Activated naive CD8-positive, alpha-beta T cell treated with anti-CD3 and anti-CD28 coated beads, Interleukin-2, amount 50 U/mL, for 24 hours (primary cell): ENCODE measurements at places on chromosomes 7 and 10.
A peak's percentile ranks its signal among the peaks of the same experiment; 100 is the strongest.

DNA sequence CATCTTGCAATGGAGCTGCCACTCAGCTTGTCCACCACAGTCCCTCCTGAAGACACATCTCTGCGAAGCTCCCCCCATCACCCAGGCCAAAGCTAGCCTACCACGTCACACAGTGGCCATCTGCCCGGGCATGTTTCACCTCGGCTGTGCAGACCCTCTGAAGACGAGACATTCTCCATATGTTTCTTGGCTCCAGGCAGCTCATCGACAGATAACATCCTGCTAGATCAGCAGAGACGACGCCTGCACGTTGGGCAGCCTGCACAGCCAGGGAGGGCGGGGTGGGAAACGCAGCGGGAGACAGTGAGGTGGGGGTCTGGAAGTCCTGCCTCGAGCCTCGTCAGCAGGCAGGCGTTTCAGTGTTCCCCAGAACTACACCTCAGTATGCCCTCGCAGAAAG is 53.0 kb downstream of the PTPRN2 start:
- DNase-seq, result no peak

- DNase-seq, result no peak
These were observed 108.8 kb downstream of the SMURF1 start for GRCh38 chr7:99034932-99035722.

GRCh38 chr10:28915989-28916588 is 238.8 kb downstream of the BAMBI start:
- DNase-seq, result no peak

DNA sequence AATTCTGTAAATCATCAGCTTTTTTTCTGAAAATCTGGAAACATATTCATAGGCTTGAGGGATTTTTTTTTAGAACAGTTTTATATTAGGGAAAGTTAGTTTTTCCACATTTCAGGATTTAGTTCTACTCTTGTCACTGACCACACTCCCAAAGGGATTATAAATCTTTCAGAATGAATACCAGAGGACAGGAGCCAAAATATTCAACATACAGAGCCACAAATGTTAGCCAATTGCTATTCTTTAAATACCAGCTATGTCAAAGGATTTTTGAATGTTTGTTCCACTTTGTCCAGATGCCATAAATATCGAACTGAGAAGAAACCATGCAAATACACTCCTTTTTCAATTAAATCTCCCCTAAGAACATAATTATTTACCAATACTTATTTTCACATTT is 50.7 kb downstream of the ODAD2 start:
- no peak for DNase-seq

- DNase-seq, result no peak
These were observed 241.7 kb downstream of the MAGI2 start for GRCh38 chr7:79211724-79212123.

DNA sequence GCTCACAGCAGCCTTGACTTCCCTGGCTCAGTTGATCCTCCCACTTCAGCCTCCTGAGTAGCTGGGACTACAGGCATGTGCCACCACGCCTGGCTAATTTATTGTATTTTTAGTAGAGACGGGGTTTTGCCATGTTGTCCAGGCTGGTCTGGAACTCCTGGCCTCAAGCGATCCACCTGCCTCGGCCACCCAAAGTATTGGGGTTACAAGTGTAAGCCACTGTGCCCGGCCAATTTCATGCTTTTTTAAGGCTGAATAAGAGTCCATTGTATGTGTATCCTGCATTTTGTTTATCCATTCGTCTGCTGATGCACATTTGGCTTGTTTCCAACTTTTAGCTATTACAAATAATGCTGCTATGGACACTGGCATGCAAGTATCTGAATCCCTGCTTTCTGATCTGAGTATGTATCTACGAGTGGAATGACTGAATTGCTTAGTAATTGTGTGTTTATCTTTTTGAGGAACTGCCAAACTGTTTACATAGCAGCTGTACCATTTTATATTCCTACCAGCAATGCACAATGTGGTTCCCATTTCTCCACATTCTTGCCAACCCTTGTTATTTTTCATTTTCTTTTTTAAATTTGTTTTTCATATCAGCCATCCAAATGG is 37.3 kb upstream of the TPST1 start:
- DNase-seq, result no peak

DNA sequence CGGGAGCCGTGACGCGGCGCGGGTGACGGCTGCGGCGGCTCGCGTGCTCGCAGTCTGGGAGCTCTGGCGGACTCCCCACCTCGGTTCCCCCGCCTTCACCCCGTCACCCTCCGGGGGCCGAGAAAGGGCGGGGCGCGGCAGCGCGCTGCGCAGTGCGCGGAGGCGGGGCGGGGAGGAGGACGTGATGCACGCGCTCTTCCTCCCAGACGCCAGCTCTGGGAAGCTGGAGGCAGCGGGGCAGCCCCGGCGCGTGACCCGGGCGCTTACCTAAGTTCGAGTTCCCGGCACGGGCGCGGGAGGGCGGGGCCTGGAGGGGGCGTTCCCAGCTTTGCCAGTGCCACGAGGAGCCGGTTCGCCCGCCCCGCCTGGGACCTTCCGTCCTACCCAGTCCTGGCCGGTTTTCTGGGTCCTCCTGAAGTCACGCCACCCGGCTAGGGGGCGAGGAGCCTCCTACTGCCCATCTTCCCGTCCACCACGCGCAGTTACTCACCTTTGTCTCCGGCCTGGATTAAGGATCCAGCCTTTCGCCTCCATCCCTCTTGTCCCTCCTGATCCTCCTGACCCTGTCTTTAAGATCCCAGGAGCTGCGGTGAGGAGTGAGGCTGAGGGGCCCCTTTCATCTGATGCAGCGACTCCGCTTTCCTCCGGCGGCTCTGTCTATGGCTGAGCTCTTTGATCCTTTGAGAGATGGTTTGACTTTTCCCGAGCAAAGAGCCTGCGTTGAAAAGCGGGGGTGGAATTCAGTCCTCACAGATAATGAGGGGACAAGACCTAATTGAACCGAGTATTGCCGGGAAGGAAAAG is 470 bp upstream of the NAMPT start:
- peak; percentile 100 for DNase-seq

GRCh38 chr7:135980665-135981180 is 3.6 kb upstream of the MTPN start:
- DNase-seq, result peak; percentile 37

- no peak for DNase-seq
These were observed 204.4 kb upstream of the PTER start for GRCh38 chr10:16232441-16232840.

GRCh38 chr7:91041901-91042484 is 222.2 kb upstream of the FZD1 start:
- DNase-seq, result no peak

- no peak for DNase-seq
These were observed 2.4 kb upstream of the ZNF33B start for GRCh38 chr10:42640610-42641229.

DNA sequence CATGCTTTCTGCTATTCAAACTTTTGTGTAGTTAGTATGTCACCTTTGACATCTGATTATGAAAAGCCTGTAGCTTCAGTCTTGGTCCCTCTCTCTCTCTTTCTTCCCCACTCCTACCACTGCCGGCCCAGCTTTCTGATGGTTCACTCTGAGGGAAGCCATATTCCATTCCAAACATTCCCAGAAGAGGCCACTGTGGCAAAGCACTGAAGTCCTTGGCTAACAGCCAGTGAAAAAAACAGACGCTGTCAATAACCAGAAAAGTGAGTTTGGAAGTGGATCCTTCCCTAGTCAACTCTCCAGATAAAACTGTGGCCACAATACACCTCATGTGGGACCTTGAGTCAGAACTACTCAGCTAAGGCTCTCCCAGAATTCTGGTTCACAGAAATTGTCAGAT is 950.7 kb upstream of the PHF14 start:
- DNase-seq, result no peak

GRCh38 chr10:47400251-47400650 is 16.2 kb upstream of the ZNF488 start:
- DNase-seq, result no peak

GRCh38 chr10:97059872-97060205 is 125.9 kb downstream of the SLIT1 start:
- DNase-seq, result no peak

- no peak for DNase-seq
These were observed 268.4 kb downstream of the GPR37 start for GRCh38 chr7:124497176-124497575.

DNA sequence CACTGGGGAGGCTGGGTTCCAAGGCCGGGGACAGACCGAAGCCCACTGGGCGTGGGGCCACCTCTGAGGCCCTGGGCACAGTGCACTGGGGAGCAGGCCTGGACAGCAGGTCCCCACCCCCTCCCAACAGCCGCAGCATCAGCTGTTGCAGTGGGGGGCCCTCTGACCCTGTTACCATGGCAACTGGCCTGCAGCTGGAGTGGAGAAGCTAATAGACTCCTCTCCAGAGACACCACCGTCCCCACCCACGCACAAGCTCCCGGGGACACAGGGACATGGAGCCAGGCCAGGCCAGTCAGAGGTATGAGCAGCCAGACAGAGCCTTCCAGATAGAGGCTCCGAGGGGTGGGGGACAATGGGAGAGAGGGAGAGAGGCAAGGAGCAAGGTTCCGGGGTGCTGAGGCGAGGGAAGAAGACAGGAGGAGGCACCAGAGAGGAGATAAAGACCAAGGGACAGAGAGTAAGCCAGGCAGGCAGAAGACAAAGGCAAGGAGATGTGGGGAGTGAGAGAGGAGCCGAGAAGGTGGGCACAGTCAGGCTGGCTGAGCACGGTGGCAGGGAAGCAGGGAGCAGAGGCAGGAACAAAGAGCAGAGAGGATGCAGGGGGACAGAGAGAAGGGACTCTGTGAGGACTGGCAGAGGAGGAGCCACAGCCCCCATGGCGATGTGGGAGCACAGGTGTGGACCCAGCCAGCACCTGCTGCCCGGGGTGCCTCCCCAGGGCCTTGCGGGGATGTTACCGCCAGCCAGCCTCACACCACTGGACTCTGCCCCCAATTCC is 6.7 kb downstream of the KCNH2 start:
- no peak for DNase-seq

DNA sequence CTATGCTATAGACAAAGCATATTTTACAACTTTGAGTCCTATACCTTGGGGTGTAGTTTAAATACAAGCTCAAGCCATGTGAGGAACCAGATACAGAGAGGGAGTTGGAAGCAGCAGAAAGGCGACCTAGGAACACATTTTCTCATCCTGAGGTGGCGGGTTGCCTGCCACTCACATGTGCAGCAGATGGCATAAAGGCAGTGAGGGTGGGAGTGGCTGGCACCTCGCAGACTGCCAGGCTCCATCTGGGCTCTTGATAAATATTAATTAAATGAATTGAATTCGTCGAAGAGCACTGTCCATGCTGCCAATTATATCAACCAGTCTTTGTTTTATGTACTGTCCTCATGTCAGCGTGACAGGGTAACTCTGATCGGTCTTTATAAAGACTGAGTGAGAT is 79.0 kb upstream of the SEMA3C start:
- DNase-seq, result no peak

DNA sequence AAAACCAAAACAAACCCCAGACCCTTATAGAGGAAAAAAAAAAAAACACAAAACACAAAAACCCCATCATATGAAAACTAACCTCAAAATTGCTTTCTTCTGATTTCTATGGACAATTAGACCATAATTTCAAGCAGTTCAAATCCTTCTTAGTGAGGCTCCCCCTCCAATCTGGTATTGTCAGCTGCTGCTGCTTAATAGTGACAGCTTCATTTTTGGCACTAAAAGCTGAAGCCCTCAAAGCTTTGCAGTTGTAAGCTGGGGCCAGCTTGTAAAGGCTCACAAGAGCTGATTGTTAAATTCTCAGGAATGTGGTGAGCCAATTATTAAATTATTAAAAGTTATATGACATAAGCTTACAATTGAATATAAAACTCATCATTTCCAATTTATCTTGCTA is 21.9 kb downstream of the ATXN7L1 start:
- no peak for DNase-seq

GRCh38 chr10:173741-174140 is 38.5 kb downstream of the ZMYND11 start:
- DNase-seq, result no peak

- DNase-seq, result peak; percentile 67
These were observed 43.1 kb upstream of the LBX1 start for GRCh38 chr10:101272229-101272868.

GRCh38 chr7:151885202-151885580 is 8.3 kb upstream of the PRKAG2 start:
- no peak for DNase-seq

GRCh38 chr7:99184532-99185218 is 23.2 kb downstream of the KPNA7 start:
- no peak for DNase-seq
